Activated CD8-positive, alpha-beta T cell treated with anti-CD3 and anti-CD28 coated beads for 36 hours (primary cell): ENCODE measurements at places on chromosomes 2 and 18. TPM values are rescaled to one million over a fixed set of nuclear protein-coding genes. Genes with fewer than 3 reads are reported as not detected.

DNA sequence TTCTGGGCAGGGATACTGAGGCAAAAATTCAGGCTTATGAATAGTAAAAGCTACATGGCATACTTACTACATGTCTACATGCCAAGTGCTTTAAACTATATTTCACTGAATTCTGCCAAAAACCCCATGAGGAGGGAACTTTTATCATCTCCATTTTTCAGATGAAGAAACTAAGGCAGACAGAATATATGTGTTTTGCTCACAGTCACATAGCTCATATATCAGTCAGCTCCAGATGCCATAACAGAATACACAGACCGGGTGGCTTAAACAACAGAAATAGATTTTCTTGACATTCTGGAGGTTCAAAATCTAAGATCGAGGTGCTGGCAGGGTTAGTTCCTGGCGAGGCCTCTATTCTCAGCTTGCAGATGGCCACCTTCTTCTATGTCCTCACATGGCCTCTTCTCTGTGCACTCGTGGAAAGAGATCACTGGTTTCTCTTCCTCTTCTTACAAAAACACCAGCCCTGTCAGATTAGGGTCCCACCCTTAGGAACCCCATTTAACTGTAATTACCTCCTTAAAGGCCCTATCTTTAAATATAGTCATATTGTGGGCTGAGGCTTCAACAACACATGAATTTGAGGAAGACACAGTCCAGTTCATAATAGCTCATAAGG lies 27.1 kb upstream of the CREB1 start:
- DNase-seq: no peak

GRCh38 chr2:42853549-42854206 lies 61.3 kb upstream of the HAAO start:
- no peak for DNase-seq

- peak; percentile 2 for DNase-seq
Observed at GRCh38 chr2:12620759-12621158, 96.0 kb upstream of the TRIB2 start.

GRCh38 chr2:17869128-17869527 lies 9.3 kb upstream of the KCNS3 start:
- no peak for DNase-seq

- DNase-seq: no peak
Observed at GRCh38 chr2:36733215-36733614, 36.7 kb downstream of the VIT start.

DNA sequence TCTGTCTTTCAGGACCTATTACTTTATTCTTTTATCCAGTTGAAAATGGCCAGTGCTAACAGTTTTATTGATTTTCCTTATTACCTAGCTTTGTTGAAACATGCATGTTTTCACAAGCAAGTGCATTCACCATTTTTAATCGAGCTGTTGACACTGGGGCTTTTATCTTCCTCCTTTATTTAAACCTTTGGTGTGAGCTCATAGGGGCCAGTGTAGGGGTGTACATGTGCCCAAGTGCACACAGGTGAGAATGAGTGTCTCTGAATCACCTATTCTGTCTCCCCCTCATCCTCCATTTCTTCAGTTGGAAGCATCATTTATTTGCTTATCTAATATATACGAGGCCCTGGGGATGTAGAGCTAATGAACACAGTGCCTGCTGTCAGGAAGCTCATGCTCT lies 199.1 kb downstream of the PRKCE start:
- DNase-seq: no peak

- no peak for DNase-seq
Observed at GRCh38 chr2:226077031-226077430, 677.5 kb downstream of the NYAP2 start.

DNA sequence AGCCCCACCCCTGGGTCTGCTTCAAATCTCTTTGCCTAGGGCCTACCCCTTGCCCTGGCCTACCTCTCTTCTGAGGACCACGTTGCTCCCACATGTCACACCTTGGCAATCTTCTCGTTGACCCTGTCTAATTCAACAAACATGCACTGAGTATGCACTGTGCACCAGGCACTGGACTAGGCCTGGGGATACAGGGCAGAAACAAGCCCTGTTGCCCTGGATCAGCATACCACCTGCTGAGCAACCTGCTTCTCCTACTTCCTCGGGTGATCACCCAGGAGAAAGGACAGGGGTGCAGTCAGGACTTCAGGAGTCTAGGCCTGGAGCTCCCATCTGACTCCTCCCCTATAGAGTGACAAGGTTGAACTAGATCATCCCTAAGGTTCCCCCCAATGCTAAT lies 9.7 kb downstream of the WNT10A start:
- DNase-seq: no peak

GRCh38 chr18:36187193-36187825 lies at the start of gene MOCOS:
Gene MOCOS (plus strand): TSS chr18:36187497. CDS start chr18:36187540, 43 bp downstream.
- peak; percentile 30 for DNase-seq

DNA sequence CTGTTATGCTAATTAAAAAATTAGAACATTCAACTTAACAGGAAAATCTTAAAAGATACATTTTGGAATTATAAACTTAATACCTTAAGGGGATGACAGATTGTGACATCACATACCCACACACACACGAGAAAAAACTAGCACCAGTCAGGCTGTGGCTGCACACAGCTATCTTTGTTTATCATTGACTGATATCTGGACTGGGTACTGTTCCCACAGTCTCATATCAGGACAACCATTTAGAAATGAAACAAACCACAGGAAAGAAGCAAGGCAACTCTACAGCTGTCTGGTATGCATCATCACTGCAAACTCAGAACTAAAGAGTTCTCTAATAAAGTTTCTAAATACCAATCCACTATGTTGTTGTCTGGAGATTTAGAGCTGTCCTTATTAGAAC lies 210.9 kb upstream of the SMAD7 start:
- peak; percentile 71 for DNase-seq

DNA sequence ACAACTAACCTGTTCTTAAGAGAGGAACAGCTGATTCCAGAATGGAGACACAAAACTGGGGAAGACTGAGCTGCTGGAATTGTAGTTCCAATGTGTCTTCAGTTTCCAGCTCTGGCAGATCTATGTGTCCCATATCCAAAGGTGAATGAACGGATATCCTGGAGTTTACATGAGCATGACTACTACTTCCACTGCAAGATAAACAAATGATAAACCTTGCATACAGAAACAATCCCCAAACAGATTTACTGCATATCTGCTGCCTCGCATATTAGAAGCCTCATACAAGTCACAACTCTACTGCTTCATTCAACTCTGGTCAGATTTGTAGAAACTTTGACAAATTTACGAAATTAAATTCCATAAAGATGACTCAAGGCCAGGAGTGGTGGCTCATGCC lies 15.0 kb downstream of the RTTN start:
- no peak for DNase-seq

GRCh38 chr2:222494104-222494739 lies 69.9 kb downstream of the SGPP2 start:
- DNase-seq: no peak

DNA sequence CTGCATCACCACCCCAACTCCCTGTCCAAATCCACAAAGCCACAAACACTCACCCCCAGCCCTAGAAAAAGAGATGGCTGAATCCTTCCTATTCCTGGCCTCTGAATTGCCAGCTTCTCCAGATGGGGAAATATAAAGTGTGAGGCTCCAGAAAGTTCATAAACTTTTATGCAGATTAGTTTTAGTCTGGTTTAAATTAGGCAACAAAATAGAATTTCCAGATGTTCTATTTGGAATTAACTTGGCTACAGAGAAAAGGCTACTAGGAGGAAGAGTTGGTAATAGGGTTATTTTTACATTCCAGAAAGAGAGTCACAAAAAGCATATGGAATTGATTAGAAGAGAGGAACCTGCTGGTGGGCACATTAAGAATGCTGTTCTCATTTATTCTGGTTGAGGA lies 56.0 kb downstream of the EN1 start:
- DNase-seq: no peak

DNA sequence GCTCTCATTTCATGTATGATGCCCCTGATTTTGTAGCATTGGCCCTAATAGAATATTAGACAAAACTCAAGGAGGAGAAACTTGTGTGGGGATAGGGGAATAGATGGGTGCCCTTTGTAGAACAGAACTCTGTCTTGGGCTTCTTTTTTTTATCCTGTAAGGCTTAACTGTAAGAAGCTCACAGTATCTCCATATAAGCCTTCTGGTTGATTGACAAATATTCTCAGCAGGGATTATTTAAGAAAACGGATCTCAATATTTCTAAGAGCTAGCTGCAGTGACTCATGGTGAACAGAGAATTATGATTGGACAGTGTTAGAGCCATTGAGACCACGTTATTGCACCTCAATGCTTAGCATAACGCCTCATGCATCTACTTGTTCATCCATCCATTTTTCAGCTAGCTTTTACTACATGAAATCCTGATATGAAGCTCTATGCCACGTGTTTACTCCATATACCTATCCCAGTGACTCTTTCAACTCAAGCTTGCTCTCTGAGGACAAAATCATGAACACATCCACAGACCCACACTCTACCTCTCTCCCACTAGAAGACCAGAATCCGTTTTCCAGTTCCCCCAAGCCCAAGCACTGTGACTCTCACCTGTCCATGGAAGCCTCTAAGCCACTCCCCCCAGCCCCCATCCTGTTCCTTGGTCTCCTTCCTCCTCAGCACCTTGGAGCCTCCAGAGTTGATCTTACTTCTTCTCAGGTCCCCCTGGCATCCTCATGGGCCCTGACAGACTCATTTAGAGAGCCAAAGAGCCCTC lies 99.2 kb downstream of the BCL2L11 start:
- DNase-seq: no peak

DNA sequence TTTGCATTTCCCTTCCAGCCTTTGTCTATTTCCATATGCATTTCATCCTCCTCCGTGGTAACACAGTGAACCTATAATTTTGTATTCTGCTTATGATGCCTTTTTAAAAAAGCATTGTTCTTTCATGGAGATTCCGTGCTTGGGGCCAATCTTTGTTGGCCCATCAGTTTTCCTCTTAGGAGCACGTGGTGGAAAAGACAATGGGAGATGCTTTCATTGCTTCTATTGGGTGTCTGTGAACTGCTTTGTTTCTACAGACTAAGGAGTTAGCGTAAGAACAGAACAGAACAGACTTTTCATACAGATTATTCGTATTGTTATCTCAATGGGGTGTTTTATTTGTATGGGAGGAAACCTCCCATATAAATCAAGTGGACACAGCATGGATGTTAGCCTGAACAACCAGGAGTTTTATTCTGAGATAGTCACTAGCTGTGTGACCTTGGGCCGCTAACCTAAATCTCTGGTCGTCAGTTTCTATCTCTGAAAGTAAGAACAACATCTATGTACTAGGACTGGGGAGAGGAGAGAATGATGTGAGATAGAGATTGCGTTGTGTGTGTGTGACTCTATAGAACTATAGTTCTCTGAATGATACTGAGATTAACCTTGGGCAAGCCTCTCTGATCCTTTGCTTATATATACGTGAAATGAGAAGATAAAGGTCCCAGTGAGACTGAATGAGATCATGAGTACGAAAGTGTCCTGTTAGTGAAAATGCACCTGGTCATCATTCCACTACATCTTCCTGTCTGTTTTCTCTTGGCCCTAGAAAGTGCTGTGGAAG lies 22.9 kb upstream of the YWHAQ start:
- DNase-seq: no peak

DNA sequence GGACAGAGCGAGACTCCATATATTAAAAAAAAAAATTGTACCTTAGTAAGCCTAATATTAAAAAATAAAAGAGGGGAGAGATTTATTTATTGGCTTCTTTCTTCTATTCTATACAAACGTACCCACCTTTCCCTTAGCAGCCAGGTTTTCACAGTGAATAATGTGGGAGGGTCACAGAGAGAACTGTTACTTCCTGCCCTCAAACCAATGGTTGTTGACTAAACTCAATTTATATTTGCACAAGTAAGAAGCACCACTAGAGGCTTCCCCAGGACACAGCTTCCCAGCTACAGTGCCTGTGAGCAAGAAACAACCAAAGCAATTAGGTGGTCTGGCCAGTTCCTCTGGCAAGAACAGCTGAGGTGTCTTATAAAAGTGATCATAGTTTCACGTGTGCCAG lies 28.9 kb upstream of the GALR1 start:
- no peak for DNase-seq

GRCh38 chr18:66599190-66599589 lies 4.7 kb downstream of the CDH19 start:
- no peak for DNase-seq

GRCh38 chr2:30865243-30865642 lies 58.0 kb upstream of the CAPN13 start:
- DNase-seq: no peak

- DNase-seq: no peak
Observed at GRCh38 chr2:34241905-34242762, 643.0 kb upstream of the FAM98A start.

DNA sequence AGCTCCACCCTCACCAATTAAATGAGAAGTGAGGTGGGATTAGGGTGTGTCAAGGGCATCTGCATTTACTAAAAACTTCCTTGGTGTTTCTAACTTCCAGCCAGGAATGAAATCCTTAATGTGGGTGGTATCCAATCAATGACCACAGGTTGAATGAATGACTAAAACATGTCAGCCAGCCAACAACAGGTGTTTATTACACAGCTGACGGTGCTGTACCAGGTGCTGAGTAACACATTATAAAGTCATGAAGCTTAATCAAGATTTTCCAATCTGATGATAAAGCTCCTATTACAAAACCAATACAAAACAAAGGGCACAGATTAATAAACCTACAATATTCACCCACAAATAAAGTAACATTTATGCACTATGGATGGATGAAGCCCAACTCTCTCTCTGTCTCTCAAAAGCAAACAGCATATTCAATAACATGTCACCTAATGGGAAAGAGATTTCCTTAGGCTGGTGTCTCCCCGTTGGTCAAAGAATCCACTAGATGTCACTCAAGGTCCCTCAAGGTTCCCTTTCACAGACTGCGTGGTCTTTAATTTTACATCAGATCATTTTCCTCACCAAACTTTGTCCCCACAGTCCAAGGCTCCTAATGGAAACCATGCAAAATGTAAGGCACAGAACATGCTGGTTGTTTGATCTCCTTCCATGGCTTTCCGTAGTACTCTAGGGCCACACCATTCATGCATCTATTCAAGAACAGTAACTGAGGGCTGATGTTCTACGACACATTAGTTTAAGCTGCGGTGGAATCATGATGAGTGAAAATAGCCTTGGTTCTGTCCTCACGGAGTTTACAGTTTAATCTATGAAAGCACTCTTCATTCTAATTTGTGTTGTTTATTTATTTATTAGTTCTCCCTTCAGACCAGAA lies 6.4 kb upstream of the PTPN4 start:
- peak; percentile 28 for DNase-seq

GRCh38 chr2:47437287-47437686 lies 34.3 kb downstream of the MSH2 start:
- no peak for DNase-seq

Gene IL1R2
- 1.1 TPM for total RNA-seq

Gene SERPINB11
- not detected for total RNA-seq

Gene SPHKAP
- total RNA-seq: not detected

Gene EPHA4
- 2.3 TPM for total RNA-seq

Gene TBC1D8
- total RNA-seq: 3.2 TPM

Gene FAM124B
- total RNA-seq: not detected

Gene TMEM200C
- total RNA-seq: not detected

Gene TMEM237
- total RNA-seq: 16.3 TPM

Gene UPP2
- not detected for total RNA-seq

Gene IFIH1
- total RNA-seq: 28.7 TPM
